ENCODE measurements at places on chromosomes 2 and 18.

GRCh38 chr18:63260380-63260754 lies 59.2 kb downstream of the BCL2 start:
- DNase-seq = no peak

DNA sequence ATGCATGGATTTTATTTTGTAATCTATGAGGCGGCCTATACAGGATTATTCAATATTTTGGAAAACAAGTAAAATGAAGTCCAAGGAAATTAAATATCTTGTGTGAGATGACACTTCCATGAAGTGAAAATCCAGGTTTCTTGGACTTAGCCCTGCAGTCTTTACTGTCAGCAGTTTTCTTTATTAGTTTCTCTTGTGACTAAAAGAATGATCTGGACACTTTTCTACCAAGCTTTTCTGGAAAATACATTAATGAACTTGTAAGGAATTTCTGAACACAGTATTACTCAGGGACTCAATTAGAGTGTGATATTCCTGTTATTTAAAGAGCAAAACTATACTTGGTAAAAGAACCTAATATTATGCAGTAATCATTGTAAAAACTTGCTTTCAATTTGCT lies 610.4 kb upstream of the SLC8A1 start:
- no peak for DNase-seq

- DNase-seq = no peak
These were observed 1.2 kb upstream of the ARHGAP28 start for GRCh38 chr18:6728331-6728730.

DNA sequence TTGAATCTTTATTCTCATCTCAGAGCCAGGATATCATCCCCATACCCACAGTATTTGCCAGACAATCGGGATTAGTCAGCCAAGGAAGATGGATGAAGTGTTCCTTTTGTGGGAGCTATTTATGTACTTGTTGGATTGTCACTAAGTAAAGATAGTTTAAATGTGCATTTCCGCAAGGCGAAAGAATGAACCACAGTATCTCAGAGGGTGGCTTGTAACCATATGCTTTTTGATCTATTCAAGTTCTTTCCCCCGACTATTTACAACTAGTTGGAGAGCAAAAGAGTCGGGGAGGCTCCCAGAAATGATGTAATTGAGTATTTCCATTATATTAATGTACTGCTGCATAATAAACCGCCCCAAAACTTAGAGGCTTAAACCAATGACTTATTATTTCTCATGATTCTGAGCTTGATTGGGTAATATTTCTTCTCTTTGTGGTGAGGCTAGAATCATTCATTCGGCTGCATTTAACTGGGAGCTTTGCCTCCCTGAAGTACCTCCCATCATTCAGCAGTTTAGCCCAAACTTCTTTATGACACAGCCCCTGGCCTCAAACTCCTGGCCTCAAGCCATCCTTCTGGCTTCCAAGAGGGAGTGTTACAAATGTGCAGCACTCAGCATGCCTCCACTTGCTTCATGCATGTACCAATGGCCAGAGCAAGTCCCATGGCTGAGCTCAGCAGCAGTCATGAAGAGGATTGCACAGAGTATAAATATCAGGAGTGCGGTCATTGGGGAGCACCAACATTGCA lies 423.7 kb downstream of the METTL4 start:
- DNase-seq = peak; percentile 8

- DNase-seq = no peak
These were observed at the start of gene PPP4R1 for GRCh38 chr18:9614401-9615279. Gene PPP4R1 (minus strand): TSS chr18:9614559. CDS start chr18:9614484, 75 bp downstream.

GRCh38 chr18:56148373-56148772 lies 490.0 kb downstream of the TXNL1 start:
- DNase-seq = no peak

DNA sequence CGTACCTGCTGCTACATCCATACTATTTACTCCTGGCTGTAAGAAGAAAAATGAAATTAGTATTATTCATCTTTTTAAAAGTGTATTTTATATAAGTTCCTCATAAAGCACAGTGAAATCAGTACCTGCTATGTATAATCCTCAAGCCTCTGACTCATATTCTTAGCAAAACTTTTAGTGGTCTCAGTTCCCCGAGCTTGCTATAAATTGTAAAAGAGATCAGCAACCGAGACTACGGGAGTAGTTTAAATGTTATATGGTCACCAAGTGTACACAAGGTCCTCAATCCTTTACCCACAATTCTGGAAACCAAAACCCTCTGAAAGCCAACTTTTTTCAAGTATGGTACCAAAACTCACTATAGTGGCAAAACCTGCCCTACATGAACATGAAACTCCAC lies 24.2 kb downstream of the PRPF40A start:
- DNase-seq = no peak

- no peak for DNase-seq
These were observed 235.5 kb downstream of the MYT1L start for GRCh38 chr2:2095360-2096093.

DNA sequence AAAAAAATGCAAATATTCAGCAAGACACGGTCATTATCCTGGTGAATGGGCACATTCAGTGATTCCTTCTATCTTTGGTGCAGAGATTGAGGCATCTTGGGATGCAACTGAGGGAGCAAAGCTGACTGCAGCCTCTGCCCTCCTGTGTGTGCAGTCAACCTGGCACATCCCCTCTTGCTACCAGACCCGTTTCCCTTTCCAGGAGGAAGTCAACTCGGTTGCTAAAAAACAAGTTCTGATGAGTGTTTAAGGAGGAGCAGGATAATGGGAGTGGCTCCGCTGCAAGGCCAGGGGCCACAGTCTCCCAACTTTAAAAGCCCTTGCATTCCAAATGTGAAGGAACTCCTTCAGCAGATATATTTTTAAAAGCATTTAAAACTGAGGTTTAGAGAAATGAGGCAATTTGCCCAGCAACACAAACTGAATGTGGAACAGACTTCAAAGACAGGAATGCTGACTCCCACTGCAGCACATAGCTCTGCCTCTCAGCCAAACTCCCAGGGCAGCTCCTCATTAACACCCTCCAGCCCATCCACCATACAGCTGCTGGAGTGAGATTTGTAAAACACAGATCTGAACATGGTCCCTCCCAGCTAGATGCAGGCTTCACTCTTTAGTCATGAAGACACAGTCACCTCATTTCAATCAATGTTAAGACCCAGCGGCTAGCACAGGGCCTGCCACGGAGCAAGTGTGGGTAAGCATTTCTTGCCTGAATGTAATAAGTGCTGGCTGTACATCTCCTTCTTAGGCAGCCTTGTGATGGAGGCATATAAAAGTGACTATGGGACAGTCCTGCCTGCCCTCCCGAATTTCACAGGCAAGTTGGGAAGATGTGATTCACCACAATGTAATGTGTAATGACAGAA lies 54.3 kb downstream of the VSNL1 start:
- no peak for DNase-seq

- no peak for DNase-seq
These were observed 9.0 kb downstream of the ENOSF1 start for GRCh38 chr18:703213-703967.

- no peak for DNase-seq
These were observed 7.2 kb downstream of the SLC30A3 start for GRCh38 chr2:27255660-27256059.

DNA sequence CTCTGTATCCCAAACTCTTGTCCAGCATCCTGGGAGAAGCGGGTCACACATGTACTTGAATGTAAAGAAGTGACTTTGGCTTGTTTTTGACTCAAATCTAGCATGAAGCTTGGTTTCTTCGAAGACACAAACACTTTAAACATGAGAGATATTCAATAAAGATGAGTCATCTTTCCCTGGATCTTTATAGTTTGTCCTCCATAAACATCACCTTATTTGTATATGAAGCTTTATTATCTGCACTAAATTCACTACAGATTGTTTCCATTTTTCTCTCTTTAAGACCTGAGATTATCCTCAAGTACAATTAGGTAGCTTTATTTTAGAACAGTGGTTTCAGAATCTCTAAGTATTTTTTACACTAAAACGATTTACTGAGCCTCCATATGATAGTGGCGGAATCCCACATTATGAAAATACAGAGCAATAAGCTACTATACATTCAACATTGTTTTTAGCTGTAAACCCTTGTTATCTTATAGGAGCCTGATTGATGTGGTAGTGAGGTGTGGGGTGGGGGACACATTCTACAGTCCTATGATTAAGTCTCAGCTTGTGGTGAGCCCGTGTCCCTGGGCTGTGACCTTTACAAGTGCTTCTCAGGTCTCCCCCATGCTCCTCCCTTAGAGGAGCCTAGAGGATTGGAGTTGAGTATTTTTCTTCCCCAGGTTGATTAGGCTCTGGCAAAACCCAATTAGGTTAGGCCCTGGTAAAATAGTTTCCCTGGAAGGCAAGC lies 79.6 kb upstream of the RAPGEF4 start:
- DNase-seq = no peak

- DNase-seq = no peak
These were observed 141.4 kb downstream of the CAPN13 start for GRCh38 chr2:30665761-30666265.

- DNase-seq = no peak
These were observed 219.7 kb upstream of the CHST9 start for GRCh38 chr18:27404855-27405254.

- DNase-seq = no peak
These were observed 47.1 kb upstream of the CCBE1 start for GRCh38 chr18:59744271-59744721.

GRCh38 chr18:63205791-63206252 lies 113.7 kb downstream of the BCL2 start:
- no peak for DNase-seq

- no peak for DNase-seq
These were observed 1.2 kb upstream of the ASB1 start for GRCh38 chr2:238425505-238425978.

DNA sequence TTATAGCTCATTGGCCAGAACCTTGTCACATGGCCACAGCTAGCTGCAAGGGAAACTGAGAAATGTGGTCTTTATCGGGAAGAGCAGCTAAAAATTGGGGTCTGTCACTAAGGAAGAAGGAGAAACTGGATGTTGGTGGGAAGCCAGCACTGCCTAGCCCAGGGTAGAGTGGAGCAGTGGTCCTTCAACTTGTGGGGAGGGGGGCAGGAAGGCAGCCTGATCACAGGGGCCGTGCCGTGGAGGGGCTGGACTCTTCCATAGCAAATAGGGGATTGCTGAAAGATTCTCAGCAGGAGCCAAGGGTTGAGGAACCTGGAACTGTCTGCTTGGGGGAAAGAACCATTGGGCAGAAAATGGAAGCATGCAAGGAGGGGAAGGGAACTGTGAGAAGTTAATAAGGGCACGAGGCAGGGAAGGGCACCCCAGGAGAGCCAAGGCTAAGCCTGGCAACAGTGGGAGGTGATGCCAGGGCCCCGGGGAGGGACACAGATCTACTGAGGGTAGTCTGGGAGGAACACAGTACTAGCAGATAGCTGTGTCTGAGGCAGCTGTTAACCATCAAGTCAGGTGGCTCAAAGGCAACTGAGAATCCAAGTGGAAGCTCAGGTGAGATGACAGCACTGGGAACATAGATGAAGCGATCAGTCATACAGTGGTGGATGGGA lies 5.9 kb upstream of the NEURL3 start:
- no peak for DNase-seq

DNA sequence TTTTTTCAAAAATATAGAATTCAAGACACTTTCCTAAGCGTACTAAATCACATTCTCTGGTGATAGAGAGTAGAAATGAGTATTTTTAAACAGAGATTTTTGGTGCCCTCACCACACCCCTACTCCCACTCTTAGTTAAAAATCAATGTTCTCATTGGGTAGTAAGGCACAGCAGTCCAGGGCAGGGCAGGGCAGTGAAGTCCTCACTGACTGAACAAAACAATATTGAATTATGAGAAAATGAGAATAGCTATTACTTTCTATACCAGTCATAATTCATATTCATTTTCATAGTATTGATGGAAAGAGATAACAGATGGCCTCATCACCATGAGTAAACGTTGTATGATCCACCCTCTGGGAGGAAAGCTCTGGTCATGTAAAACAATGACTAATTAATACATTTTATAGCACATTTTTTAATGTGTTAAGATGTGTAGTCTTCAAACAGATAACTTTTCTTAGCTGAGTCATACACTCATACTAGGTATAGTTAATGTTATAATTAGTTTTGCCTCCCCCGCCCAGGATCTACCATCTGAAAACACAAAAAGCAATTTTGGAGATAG lies 686.1 kb downstream of the KCNJ3 start:
- no peak for DNase-seq

DNA sequence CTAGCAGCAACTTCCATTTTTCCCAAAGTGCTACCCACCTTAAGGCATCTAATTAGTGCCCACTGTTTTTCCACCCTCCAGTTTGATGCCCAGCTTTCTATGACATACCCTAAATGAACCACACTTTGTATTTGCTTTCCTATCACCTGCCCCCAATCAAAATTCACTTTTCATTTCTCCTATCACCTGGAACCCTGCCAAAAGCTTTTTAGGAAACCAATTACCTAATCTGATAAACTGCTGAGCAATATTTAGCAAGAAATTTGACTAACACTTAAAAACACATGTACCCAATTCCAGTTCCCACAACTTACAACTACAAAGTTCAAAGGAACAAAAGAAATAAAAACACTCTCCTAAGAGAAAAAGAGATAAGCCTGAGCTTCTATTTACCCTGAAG lies 71.7 kb downstream of the IKZF2 start:
- no peak for DNase-seq

GRCh38 chr2:232234922-232235615 lies 143.5 kb upstream of the ALPP start:
- no peak for DNase-seq

All from urinary bladder (tissue), 4 donors.